KBM-7 (cell line): ENCODE measurements at places on chromosomes 6 and 20.
A peak's percentile ranks its signal among the peaks of the same experiment; 100 is the strongest.

- DNase-seq, result no peak
These were observed 114.7 kb upstream of the BACH2 start for GRCh38 chr6:90411292-90411781.

- DNase-seq, result no peak
These were observed 1.2 kb downstream of the LINC00237 start for GRCh38 chr20:21104921-21105320.

DNA sequence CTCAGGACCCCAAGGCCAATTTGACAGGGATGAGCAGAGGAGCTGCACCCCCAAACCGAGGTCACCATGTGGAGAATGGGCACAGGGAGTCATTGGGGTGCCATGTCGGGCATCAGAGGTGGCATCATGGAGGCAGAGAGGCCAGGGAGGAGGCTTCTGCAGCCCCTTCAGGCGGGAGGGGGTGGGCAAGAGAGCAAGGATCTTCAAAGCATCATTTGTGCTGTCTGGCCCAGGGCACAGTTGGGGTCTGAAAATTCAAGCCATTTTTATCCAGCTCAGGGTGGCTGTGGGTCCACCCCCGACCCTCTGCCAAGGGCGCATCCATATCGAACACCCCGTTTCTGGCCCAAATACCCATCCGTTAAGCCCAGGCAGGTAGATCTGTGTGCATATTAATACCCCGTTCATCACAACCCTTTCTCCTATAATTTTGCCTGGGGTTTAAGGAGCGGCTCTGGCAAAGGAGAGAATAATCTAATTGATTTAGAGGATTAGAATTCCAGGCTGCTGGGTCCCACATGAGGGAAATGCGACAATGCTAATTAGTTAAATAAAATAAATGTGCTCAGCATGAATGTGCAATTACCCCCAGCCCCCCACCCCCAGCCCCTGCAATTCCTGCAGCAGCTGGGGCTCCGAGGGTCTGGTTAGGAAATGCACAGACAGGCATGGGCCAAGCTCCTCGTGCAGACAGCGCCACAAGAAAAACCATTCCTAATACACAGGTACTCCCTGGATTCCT lies 31.9 kb downstream of the VSTM2L start:
- no peak for DNase-seq

DNA sequence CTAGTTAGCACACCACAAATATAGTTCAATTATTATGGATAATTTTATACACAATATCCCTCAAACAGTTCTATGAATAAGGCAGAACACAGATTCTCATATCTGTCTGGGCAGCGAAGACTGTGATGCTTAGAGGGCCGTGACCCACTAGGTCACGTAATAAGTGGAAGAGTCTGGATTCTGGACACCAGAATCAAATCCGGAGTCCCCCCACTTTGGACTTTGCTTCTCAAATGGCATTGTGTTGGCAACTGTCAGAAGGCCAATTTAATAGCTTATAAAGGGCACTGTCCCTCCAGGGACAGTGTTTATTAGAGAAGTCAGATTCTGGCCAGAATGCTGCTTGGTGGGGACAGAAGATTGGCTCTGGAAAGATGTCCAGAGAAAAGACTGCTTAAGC lies 6.8 kb upstream of the CCDC167 start:
- no peak for DNase-seq

DNA sequence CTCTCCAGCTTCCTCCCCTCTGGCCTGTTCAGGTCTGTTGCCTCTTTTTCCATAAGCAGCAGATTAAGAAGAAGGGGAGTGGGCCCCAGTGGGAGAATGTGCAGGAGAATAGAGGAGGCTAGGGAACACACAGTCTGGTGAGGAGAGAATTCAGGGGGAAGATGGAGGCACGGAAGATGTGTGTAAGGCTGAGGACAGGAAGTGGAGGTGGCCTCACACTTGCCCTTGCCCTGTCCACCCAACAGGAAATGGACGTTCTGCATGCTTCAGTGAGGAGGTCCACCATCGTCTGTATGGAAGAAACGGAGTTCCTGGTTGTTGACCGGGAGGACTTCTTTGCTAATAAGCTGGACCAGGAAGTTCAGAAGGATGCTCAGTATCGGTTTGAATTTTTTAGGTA lies 16.0 kb downstream of the CNBD2 start:
- DNase-seq, result no peak

- DNase-seq, result no peak
These were observed 20.9 kb upstream of the PNPLA1 start for GRCh38 chr6:36248980-36249379.

DNA sequence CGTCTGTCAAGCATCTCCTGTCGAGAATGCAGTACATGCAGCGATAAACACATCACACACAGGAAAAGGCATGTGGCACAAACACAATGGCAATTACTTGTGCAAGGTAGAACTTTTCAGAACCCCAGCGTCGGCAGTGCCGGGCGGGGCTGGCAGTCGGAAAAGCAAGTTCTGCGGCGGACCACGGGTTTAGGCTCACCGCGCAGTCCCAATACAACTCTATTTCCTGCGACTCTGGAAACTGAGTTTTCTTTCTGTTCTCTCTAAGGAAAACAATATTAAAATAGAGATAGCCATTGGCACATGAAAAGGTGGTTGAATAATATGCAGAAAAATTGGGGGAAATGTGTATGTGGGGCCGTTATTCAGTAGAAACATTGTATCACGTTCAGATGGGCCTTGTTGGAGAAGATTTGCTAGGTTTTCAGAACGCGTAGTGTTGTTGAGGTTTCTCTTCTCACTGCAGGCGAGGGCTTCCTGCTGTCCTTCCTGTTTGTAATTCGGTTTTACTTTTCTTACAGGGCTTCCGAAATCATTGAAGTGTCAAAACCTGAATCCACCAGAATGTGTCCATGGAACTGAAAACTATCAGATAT lies 369.5 kb downstream of the THBS2 start:
- DNase-seq, result no peak

- no peak for DNase-seq
These were observed 984 bp downstream of the ADAM33 start for GRCh38 chr20:3680701-3681351.

DNA sequence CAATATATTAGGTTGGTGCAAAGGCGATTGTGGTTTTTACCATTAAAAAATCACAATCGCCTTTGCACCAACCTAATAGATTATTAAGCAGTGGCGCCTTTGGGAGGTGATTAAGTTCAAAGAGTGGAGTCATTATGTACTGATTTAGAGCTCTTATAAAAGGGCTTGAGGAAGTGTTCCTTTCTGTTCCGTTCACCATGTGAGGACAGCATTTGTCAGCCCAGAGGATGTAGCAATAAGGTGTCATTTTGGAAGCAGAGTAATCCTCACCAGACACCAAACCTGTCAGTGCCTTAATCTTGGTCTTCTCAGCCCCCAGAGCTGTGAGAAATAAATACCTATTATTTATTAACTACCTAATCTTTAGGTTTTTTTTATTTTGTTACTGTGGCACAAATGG lies 542.1 kb upstream of the MAN1A1 start:
- no peak for DNase-seq

DNA sequence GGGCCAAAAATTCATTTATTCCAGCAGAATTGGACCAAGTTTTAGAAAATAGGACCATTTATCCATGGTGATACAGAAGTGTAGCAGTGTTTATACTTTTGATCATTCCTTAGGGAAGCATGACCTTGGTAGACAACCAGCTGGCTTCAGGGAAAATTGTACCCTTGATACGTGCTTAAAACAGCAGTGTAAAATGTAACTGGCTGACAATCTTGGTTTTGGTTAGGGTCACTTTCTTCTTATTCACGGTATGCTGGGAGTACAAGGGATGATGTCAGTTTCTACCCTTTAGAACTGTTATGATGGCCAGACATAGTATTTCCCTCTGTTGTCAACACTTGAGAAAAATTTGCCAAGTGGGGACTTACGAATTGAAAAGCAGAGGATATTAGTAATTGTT lies 157.1 kb downstream of the BCKDHB start:
- DNase-seq, result no peak

DNA sequence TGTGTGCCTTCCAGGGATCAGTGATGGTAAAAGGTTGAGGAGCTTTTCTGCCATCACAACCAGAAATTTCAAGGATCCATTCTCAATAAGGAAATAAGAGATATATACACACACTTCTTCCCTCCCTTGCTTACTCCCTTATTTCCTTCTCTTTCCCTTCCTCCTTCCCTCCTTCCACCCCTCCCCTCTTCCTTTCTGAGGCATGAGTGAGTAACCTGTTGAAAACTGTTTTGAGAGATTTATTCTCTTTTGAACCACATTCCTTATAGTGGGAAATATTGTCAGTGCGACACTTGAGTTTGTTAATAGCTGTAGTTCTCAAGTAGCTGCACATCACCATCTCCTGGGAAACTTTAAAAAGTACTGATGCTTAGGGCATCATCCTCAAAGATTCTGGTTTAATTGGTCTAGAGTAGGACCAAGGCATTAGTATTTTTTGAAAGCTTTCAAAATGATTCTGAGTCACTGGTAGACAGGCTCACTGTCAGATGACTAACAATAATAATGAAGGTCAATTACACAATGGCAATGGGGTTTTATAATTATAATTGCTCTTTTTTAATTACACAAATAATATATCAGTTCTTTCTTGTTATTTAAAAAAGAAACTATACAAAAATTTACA lies 109.9 kb downstream of the POPDC3 start:
- no peak for DNase-seq

- DNase-seq, result peak; percentile 76
These were observed at the start of gene LZTS3 for GRCh38 chr20:3172933-3173609. LZTS3 (minus strand) TSS chr20:3173549; CDS start chr20:3167163, 6,386 bp downstream.

DNA sequence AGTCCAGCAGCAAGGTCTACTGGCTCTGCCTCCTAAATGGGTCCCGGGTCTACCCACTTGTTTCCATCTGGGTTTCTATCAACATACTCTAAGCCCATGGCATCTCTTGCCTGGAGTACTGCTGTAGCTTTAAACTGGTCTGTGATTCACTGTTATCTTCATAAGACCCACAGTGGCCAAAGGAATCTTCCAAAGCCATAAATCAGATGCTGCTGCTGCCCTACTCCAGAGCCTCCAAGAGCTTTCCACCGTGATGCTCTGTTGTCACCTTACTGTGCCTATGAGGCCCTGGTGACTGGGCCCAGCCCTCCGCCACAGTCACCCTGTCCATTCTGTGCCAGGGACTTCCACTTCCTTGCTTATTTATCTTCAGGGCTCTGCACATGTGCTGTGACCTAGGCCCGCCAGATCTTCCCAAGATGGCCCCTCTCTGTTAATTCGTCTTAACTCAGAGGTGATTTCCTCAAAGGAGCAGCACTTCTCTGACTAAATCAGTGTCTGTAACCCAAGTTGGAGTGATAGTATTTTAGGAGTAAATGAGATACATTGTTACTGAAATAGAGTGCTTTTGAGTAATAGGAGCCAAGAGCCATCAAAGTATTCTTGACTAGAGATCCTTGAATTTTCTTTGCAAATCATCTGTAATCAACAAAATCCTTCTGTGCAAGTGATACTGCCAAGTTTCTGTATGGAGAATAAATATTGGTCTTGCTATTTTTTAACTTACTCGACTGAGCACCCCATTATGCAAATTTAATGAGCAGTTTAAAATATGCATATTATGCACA lies 102.5 kb downstream of the PPP1R14C start:
- no peak for DNase-seq

- no peak for DNase-seq
These were observed 683.8 kb downstream of the DOK5 start for GRCh38 chr20:55159230-55159629.

GRCh38 chr6:170147056-170147787 lies 143.7 kb downstream of the DLL1 start:
- DNase-seq, result no peak

GRCh38 chr6:111642463-111643158 lies 36.9 kb upstream of the TRAF3IP2 start:
- DNase-seq, result peak; percentile 79

DNA sequence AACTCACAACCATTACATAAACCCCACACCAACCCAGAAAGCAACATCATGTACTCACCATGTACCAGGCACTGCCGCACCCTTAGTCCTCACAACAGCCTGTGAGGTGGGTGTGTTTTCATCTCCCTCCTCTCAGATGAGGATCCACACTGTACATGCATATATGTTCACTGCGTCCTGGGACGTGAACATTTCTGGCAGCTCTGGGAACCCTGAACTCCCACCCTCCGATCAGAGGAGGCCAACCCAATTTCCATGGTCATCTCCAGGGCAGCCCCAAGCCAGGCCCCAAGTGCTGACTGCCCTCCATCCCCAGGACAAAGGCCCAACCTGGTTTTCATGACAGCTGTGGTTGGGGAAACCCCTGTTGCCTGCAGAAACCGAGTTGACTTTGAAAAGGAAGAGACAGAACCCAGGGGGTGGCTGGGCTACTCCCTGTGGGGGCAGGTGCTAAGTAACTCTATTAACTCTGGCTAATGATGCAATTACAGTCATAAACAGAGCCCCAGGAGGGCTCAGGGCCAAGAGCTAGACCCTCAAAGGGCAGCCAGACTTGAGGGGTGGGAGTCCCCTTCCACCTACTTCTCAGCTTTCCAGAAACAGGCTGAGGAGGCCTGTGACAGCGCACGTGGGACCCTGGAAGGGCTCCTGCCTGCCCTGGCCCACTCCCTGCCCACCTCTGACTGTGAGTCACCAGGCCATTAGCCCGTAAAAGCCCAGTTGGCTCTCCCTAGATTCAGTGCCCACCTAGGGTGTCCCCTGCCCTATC lies 2.6 kb downstream of the TFEB start:
- no peak for DNase-seq

DNA sequence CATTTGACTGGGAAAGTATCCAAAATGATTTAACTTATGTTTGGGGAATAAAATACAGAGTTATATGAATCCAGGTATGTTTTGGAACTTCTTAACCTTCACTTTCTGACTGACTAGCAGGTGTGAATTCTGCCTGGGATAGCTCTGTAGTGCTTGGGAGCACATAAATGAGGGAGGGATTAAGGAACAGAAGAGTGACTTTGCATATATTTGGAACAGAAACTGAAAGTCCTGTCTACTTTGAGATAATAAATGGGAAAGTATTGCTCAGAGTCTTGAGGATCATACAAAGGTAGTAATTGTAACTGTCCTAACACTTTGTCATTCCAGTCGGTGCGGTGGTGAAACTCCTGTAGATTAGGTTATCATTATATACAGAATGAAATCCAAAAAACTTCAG lies 317.6 kb downstream of the RIMS1 start:
- DNase-seq, result no peak

DNA sequence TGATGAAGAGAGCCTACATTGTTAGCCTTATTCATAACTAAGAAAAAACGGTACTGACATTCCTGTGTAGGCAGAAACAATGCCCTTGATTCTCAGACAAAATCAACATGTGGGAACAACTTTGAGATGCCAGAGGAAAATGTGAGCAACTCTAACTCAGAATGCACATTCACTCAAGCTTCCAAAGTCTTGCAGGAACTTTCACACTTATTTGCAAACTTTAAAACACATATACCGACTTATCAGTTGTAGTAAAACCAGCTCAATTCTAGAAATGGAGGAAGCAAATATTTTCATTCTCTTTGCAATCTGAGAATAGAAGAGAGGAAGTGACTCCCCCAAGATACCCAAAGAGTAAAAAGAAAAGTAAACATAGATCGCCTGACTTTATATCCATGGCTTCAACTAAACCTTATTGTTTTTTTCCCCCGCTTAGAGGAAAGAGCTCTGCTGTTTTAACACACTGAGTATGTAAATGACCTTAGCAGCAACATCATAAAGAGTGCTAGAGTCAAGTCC lies 117.6 kb downstream of the EPB41L2 start:
- peak; percentile 55 for DNase-seq

GRCh38 chr20:60470366-60470765 lies 512.1 kb downstream of the CDH26 start:
- DNase-seq, result no peak
